Right atrium auricular region (tissue), 2 donors: ENCODE measurements at places on chromosomes 2 and 18. TPM values are rescaled to one million over a fixed set of nuclear protein-coding genes. Genes with fewer than 3 reads are reported as not detected.
A peak's percentile ranks its signal among the peaks of the same experiment; 100 is the strongest.

DNA sequence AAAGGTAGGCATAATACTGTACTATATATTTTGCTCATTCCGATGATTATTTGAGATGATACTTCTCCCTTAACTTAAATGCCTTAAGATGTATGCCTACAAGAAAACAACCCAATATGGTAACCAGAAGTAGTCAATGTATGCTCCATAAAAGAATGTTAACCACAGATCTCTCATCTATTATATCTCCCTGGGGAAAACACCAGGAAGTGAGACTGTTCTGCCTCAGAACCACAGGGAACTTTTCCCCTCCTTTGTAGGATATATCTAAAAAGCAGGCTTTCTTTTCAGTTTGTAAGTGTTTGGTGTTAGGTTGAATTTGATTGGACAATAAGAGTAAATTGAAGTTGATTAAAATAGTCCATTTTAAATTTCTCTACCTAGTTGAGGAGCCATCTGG, 1160.5 kb upstream of the NXPH2 start:
- no peak overlapping the region for H3K27ac ChIP-seq
- H3K4me3 ChIP-seq, result no peak overlapping the region
- H3K36me3 ChIP-seq, result no peaks in the 10 kb centered on the region
- no peak for DNase-seq

GRCh38 chr2:219951099-219951498, 323.7 kb downstream of the SLC4A3 start:
- H3K36me3 ChIP-seq, result no peaks in the 10 kb centered on the region
- no peak overlapping the region for H3K4me3 ChIP-seq
- H3K4me1 ChIP-seq, result no peaks in the 10 kb centered on the region

- H3K27me3 ChIP-seq, result no peaks in the 10 kb centered on the region
- H3K27ac ChIP-seq, result no peak overlapping the region
- no peaks in the 10 kb centered on the region for H3K36me3 ChIP-seq
- no peaks in the 10 kb centered on the region for H3K4me1 ChIP-seq
- H3K4me3 ChIP-seq, result no peak overlapping the region
Measured at GRCh38 chr2:70808983-70809958, 11.1 kb downstream of the CLEC4F start.

DNA sequence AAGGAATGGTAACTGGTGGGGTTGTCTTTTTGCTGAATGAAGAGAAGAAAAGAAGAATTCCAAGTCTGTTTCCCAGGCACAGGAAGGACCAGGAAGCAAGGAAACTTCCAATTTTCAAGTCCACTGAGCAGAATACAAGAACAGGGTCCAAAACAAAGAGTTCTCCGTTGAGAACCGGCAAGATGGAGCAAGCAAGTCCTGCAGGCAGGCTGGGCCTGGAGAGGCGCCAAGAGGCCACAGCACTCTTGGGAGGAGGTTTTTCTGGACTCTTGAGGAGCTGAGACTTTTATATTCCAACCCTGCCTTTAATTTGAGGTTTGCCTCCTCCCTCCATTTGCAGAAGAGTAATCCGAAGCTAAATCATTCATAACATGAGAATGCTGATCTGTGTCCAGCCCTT, 224.5 kb downstream of the IKZF2 start:
- no peaks in the 10 kb centered on the region for H3K27me3 ChIP-seq
- no peaks in the 10 kb centered on the region for H3K36me3 ChIP-seq

DNA sequence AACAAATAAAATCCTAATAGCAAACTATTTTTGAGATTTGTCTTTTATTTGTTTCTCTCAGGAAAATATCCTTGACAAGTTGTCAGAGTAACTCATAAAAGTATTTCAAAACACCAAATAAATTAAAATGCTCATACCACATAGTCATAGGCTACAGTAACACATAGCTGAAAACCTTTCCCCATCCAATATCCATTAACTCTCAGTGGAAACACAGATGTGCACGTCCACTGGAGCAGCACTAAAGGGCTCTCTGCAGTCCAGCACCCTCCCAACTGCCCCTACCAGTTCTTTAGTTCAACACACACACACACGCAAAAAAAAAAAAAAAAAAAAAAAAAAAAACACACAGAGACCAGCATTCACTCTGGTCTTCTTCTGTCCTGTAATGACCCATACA, 879 bp upstream of the XDH start:
- no peak overlapping the region for H3K27ac ChIP-seq
- H3K4me1 ChIP-seq, result no peaks in the 10 kb centered on the region
- H3K4me3 ChIP-seq, result no peak overlapping the region
- H3K27me3 ChIP-seq, result no peaks in the 10 kb centered on the region

- H3K36me3 ChIP-seq, result no peaks in the 10 kb centered on the region
- no peak overlapping the region for H3K4me3 ChIP-seq
- DNase-seq, result no peak
- no peaks in the 10 kb centered on the region for H3K4me1 ChIP-seq
- no peaks in the 10 kb centered on the region for H3K27me3 ChIP-seq
Measured at GRCh38 chr18:56322406-56322805, 316.0 kb downstream of the TXNL1 start.

DNA sequence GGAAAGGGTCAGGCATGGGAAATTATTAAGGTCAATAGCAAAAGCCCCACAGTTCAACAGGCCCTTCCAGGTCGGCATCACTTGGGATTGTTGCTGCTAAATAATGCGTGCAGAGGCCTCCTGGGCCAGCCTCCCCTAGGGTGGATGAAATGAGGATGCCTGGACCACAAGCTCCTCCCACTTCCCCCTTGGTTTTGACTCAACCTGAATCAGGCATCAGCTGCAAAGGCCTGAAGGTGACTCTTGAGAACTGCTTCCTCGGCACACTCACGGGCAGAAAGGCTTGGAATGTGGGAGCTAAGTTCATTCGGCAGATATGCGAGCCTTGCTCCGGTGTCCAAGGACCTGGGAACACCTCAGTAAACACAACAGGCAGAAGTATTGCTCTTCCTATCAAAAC, 69.3 kb downstream of the MBP start:
- peaks cover 52% of the 10 kb centered on the region for H3K4me1 ChIP-seq
- DNase-seq, result peak; percentile 55
- H3K27me3 ChIP-seq, result no peaks in the 10 kb centered on the region
- peaks cover 15% of the 10 kb centered on the region for H3K36me3 ChIP-seq
- H3K4me3 ChIP-seq, result no peak overlapping the region
- peak overlapping the region; percentile 71 for H3K27ac ChIP-seq

The GLS gene
- total RNA-seq, result 77.2 TPM

The KCNG2 gene
- not detected for total RNA-seq

The EFEMP1 gene
- total RNA-seq, result 246 TPM
